ENCODE measurements at places on chromosomes 7 and 10.

DNA sequence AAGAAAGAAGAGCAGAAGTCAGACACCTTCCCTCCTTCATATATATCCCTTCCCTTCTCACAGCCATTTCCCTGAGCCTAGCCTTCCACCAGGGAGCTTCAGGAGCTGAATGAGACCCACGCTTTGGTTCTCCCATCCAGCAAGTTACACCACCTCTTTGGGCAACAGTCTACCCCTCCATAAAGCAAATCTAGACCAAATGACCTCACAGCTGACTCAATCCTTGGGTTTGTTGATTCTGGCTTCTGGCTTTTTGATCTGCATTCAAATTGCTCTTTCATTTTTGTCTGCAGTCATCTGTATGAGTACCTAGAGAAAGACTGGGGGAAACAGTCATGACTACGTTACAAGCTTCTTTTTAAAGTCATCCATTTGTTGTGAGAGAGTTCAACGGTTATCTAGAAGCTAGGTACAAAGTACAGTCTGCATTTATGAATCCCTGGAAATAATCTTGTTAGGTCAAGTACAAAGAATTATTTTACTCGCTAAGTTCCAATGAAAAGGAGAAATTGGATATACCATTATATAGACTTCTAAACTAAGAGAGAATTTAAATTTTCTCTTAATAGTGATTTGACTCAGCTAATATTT, 86.3 kb downstream of the RAB11FIP2 start:
- DNase-seq: no peak

DNA sequence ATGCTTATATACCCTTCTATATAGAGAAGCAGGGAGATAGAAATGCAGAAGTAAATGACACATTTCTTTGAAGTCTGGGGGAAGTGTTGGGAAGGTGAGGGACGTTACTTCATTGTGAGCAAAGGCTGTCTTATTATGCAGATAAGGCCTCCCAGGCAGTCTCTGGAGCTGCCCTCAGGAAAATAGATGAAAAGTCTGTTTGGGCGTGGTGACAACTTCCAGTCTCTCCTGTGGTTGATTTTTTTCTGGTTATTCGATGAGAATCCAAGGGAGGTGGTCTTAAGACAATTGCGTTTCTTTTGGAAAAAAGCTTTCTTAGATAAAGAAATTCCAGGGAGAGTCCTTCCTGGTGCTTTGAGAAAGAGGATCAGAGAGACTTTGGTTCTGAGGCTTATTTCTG, 84.0 kb downstream of the NEUROD6 start:
- no peak for DNase-seq

GRCh38 chr7:4151926-4152549, 530.1 kb upstream of the FOXK1 start:
- DNase-seq: no peak

- DNase-seq: no peak
Observed at GRCh38 chr10:46556515-46557318, at the start of gene GPRIN2. Gene GPRIN2, minus strand, starts transcription at chr10:46556658. Its CDS starts 5,922 bp downstream, at chr10:46550736.

GRCh38 chr10:6059506-6059905, 2.7 kb downstream of the IL2RA start:
- no peak for DNase-seq

DNA sequence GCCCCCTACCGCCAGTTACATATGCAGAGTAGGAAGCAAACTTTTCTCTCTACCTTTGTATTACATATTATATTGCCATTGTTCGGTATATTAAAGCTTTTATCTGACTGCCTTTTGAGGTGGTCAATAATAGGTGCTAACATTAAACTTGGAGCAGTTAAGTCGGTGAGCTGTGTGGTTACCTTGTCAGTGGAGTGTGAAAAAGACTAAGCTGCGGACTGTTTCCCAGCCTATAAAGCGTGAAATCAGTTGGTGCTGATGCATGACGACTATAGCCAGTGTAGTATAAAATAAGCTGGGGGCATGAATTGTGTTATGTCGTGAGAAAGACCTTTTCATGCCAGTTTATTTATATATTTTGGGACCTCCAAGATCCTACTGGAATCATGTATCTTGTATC, 33.7 kb downstream of the R3HCC1L start:
- DNase-seq: peak; percentile 47

- no peak for DNase-seq
Observed at GRCh38 chr7:101106386-101106785, 20.5 kb upstream of the SERPINE1 start.

DNA sequence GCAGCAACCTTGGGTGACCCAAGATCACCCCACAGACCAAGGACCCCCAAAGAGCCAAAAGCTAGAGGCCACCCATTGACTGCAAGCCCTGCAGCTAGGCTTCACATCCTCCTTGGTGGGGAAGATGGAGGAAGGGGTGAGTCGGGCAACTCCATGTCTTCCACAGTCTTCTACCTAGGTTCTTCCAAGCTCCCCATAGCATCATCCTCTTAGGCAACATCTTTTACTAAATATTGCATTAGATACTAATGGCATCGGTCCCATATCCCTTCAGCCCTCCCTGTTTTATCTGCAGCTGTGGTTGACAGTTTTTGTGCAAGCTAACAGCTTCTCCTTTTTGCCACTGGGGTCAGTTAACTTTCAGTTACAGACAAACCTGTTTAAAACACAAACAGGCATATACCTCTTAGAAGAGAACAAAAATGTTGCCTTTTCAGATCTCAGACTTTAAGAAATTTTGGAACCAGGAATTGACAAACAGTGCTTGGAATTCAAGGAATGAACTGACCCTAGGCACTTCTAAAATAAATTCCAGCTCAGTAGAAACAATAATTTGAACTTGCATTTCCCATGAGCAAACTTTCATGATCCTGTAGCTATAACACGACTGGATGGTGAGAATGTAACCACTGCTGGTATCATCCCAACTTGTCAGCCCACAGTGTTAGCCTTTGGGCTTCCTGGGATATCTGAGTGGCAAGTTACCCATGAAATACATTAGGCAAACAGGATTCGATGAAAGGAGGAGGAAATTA, 33.9 kb upstream of the MSMB start:
- DNase-seq: no peak

DNA sequence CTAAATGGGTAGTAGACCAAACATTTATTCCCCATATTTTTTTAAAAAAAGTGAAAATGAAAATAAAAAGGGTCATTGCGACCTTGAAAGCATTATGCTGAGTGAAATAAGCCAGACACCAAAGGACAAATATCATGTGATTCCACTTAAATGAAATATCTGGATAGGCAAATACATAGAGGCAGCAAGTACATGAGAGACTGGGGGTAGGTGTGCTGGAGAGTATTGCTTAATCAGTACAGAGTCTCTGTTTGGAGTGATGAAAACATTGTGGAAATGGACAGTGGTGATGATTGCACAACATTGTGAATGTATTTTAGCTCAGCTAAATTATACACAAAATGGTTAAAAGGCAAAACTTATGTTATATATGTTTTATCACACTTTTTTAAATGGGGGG, 169.4 kb downstream of the AKR1D1 start:
- DNase-seq: no peak
